ENCODE measurements at places on chromosomes 12 and 14. TPM values are rescaled to one million over a fixed set of nuclear protein-coding genes. Genes with fewer than 3 reads are reported as not detected.

ANAPC7 gene
- total RNA-seq = 27.5 TPM

PTPN21 gene
- 11.1 TPM for total RNA-seq

TEP1 gene
- 25.7 TPM for total RNA-seq

RTL1 gene
- not detected for total RNA-seq

SIX6 gene
- not detected for total RNA-seq

BCAT1 gene
- 1.6 TPM for total RNA-seq

WASHC3 gene
- total RNA-seq = 81.8 TPM

GRCh38 chr14:100504372-100505078 lies 82.7 kb downstream of the BEGAIN start:
- no peak overlapping the region for H3K27ac ChIP-seq
- no peaks in the 10 kb centered on the region for H3K36me3 ChIP-seq
- H3K27me3 ChIP-seq = no peaks in the 10 kb centered on the region
- no peaks in the 10 kb centered on the region for H3K4me1 ChIP-seq

DNA sequence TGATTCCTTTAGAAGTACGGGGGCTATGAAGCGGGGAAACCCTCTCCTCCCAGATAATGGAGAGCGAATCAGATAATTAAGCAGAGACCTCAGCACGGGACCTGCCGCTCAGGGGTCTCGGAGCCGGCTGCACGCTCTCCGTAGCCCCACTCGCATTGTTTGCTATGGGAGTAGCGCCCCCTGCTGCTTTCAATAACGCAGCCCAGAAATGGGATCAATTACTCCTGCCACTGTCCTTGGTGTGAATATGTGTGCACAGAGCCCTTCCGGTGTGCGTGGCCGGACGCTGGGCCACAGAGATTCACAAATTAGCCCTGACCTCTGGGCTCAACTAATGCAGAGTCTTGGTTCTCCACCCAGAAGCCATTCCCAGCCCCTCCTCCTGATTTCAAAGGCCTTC lies 76.4 kb upstream of the TMEM132C start:
- no peaks in the 10 kb centered on the region for H3K4me1 ChIP-seq
- no peak for DNase-seq
- H3K27me3 ChIP-seq = no peaks in the 10 kb centered on the region
- H3K27ac ChIP-seq = no peak overlapping the region
- no peak overlapping the region for H3K4me3 ChIP-seq

DNA sequence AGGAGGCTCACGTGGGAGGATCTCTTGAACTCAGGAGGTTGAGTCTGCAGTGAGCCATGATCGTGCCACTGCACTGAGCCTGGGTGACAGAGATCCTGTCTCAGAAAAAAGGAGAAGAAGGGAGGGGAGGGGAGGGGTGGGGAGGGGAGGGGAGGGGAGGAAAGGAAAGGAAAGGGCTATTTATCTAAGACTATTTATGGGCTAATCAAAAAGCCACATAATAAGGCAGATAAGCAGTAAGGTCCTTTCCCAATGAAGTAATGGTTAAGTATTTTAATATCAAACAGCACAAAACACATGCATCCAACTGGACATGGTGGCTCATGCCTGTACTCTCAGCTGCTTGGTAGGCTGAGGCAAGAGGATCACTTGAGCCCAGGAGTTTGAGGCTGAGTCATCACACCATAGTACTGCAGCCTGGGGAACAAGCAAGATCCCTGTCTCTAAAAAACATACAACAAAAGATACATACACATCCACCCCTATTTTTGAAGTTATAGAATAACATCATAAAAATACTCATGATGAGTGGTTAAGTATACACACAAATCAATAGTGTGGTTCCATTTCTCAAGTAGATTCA lies 9.7 kb downstream of the PAWR start:
- H3K36me3 ChIP-seq = no peaks in the 10 kb centered on the region
- H3K4me3 ChIP-seq = no peak overlapping the region
- no peak for DNase-seq
- no peaks in the 10 kb centered on the region for H3K27me3 ChIP-seq

- peaks cover 11% of the 10 kb centered on the region for H3K4me1 ChIP-seq
- DNase-seq = no peak
- H3K4me3 ChIP-seq = no peak overlapping the region
- peaks cover 29% of the 10 kb centered on the region for H3K27me3 ChIP-seq
- no peaks in the 10 kb centered on the region for H3K36me3 ChIP-seq
Observed at GRCh38 chr12:53739214-53740129, 12.2 kb upstream of the CALCOCO1 start.

GRCh38 chr14:22560662-22561365 lies 28.2 kb downstream of the DAD1 start:
- peaks cover 28% of the 10 kb centered on the region for H3K4me1 ChIP-seq
- H3K27me3 ChIP-seq = no peaks in the 10 kb centered on the region
- no peak for DNase-seq
- H3K36me3 ChIP-seq = no peaks in the 10 kb centered on the region
- H3K4me3 ChIP-seq = no peak overlapping the region

DNA sequence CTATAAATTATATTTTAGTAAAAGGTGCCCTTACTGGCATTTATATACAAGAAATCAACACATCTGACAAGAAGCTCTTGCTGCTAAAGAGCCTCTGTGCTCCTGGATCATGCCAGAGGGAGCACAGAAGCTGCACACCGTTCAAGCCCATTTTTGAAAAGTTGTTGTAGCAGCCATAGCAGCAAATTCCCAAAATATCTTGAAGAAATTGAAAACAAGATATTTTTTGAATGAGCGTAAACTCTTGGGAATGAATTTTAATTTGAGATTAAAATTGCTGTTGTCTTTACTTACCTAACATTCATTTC lies 540 bp upstream of the CLEC2D start:
- H3K4me3 ChIP-seq = no peak overlapping the region
- no peak for DNase-seq
- no peak overlapping the region for H3K27ac ChIP-seq

- no peak overlapping the region for H3K4me3 ChIP-seq
- no peaks in the 10 kb centered on the region for H3K27me3 ChIP-seq
- no peak for DNase-seq
Observed at GRCh38 chr14:54760866-54761575, 141.6 kb downstream of the GCH1 start.

DNA sequence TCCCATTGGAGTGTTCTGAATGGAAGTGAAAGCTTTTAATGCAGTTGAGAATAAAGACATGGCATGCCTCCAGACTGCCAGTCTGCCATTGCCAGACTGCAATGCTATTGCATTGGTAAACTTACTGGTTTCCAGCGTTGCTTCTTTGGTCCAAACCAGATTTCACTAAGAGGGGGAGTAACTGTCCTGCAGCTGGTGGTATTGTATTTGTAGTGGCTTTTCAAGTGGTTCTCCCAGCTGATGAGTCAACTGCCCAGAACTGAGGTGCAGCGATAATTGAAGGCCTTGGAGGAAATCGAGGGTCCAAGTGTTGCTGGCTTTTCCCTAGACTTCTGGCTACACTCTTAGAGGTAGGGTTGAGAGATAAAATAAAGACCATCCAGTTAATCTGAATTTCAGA lies 31.9 kb downstream of the ERG28 start:
- H3K4me3 ChIP-seq = no peak overlapping the region
- H3K27me3 ChIP-seq = no peaks in the 10 kb centered on the region
- H3K4me1 ChIP-seq = no peaks in the 10 kb centered on the region
- no peak for DNase-seq
- H3K36me3 ChIP-seq = no peaks in the 10 kb centered on the region

DNA sequence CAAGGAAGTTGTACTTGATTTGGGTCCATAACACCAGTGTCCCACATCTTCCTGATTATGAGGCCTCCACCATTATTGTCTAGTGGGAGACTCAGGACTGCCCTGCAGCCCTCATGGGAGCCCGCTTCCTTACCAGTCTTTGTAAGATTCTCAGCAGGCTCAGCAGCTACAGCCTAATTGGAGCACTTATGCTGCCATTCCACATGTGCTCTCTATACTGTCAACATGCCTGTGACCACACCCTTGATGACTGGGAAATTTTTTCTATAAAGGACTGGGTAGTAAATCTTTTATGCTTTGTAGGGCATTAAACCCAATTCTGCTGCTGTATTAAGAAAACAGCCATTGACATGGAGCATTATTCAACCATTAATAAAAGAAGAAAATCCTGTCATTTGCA lies 145.5 kb upstream of the IGF1 start:
- no peaks in the 10 kb centered on the region for H3K4me1 ChIP-seq
- H3K27me3 ChIP-seq = no peaks in the 10 kb centered on the region
- no peak overlapping the region for H3K4me3 ChIP-seq
- H3K27ac ChIP-seq = no peak overlapping the region
- DNase-seq = no peak
